ENCODE measurements at places on chromosomes 1 and 21. TPM values are rescaled to one million over a fixed set of nuclear protein-coding genes. Genes with fewer than 3 reads are reported as not detected.

MLLT11 gene
- 12.7 TPM for total RNA-seq

DNA sequence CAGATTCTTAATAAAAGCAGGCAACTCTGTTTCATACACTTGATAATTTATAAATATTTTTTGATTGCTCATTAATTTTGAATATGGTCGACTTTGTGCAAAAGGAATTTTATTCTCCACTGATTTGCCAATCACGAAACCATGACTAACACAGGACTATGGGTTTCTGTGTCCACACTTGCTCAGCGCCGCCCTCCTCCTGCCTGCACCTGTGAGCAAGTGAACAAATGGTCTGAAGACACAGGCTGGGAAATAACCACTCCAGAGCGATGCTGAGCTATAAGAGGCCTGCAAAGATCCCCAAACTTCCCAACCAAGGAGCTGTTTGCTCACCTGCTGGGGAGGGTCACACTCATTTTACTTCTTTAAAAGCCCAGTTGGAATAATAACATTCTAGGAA lies 19.6 kb downstream of the ABCB10 start:
- H3K36me3 ChIP-seq, result peaks cover 32% of the 10 kb centered on the region
- H3K4me3 ChIP-seq, result no peak overlapping the region
- no peaks in the 10 kb centered on the region for H3K4me1 ChIP-seq
- H3K27me3 ChIP-seq, result no peaks in the 10 kb centered on the region
- no peak for DNase-seq
- H3K27ac ChIP-seq, result no peak overlapping the region

DNA sequence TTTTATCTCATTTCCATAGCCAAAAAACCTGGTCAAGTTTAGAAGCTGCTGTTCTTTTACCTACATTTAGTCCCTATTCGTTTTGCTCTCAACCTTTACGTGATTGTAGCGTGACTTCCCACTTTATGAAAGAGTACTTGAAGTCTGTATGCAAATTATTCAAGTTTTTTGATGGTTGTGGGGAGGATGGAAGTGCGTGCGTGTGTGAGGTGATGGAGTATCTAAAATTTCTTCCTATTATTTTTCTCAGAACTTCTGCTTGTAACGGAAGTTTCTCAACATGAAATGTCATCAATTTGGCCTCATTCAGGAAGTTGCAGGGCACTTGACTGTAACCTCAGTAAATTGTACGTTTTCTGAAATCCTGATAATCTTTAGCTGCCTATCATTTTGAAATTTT lies 64.0 kb downstream of the SAMSN1 start:
- no peaks in the 10 kb centered on the region for H3K27me3 ChIP-seq
- no peak overlapping the region for H3K4me3 ChIP-seq
- no peak for DNase-seq
- H3K27ac ChIP-seq, result no peak overlapping the region

DNA sequence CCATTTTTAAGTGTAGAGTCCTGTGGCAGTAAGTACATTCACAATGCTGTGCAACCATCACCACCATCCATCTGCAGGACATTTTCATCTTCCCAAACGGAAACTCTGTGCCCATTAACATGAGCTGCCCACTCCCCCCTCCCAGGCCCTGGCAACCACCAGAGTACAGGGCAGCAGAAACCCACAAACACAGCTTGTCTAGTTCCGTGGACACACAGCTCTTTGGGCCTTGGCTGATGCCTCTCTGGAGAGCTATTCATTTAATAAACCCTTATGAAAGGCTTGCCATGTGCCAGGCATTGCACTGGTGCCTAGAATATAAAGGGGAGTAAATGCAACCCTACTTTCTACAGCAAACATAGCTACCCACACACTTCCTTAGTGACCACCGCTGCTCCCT lies 28.0 kb downstream of the STUM start:
- H3K27ac ChIP-seq, result no peak overlapping the region
- no peaks in the 10 kb centered on the region for H3K36me3 ChIP-seq
- no peak overlapping the region for H3K4me3 ChIP-seq
- peaks cover 5% of the 10 kb centered on the region for H3K4me1 ChIP-seq

DNA sequence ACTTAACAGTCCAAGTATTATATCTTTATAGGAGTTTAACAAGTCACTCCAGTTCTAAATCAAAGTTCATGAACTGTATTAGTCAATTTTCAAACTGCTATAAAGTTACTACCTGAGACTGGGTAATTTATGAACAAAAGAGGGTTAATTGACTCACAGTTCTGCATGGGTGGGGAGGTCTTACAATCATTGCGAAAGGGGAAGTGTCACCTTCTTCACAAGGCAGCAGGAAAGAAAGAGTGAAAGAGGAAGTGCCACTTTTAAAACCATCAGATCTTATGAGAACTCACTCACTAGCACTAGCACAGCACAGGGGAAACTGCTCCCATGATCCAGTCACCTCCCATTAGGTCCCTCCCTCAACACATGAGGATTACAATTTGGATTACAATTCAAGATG lies 70.0 kb downstream of the CLCA4 start:
- no peaks in the 10 kb centered on the region for H3K4me1 ChIP-seq
- H3K27ac ChIP-seq, result no peak overlapping the region
- H3K27me3 ChIP-seq, result peaks cover 10% of the 10 kb centered on the region
- no peak for DNase-seq

HCRTR1 gene
- 0.13 TPM for total RNA-seq

GRCh38 chr21:15221799-15222386 lies 157.1 kb upstream of the NRIP1 start:
- DNase-seq, result peak; percentile 58
- H3K27me3 ChIP-seq, result peaks cover 67% of the 10 kb centered on the region
- H3K4me1 ChIP-seq, result peaks cover 27% of the 10 kb centered on the region
- H3K4me3 ChIP-seq, result no peak overlapping the region
- H3K27ac ChIP-seq, result no peak overlapping the region

GRCh38 chr1:203673550-203674411 lies 47.1 kb downstream of the ATP2B4 start:
- no peak for DNase-seq
- H3K4me3 ChIP-seq, result no peak overlapping the region

DNA sequence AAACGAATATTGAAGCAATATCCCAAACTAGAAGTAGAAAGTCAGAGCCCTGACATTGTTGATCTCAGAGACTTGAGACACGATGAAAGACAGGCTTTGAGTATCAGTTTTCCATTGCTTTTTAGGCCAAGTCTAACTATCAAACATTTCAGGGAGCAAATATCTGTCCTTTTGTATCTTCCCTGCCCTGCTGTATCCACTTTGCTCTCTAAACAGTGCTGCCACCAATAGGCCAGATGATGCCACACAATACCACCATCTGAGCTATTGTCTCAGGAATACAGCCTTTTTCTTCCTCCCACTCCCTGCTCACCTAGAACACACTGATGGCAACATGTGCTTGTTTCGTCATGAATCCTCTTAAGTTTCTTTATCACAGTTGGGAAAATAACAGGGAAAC lies 62.6 kb upstream of the SPAG17 start:
- no peaks in the 10 kb centered on the region for H3K36me3 ChIP-seq
- peak; percentile 21 for DNase-seq
- H3K4me3 ChIP-seq, result no peak overlapping the region

DNA sequence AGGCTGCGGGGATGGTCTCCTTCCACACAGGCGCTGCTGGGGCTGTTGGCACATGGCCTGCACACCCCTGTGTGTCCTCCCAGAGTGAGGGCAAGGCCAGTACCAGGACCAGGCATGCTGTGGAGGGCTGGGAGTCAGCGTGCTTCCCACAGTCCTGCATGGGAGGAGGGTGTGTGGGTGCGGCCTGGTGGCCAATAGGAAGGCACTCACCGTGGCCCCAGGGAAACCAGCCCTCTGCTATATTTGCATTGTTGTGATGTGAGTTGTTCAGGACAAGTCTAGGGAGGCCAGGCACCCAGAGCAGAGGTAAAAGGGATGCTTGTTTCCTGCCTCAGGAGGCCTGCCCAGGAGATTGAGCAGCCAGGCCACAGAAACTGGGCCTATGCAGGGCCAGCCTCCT lies 59.5 kb downstream of the S100B start:
- DNase-seq, result no peak
- H3K27me3 ChIP-seq, result no peaks in the 10 kb centered on the region
- H3K36me3 ChIP-seq, result peaks cover 43% of the 10 kb centered on the region
- H3K27ac ChIP-seq, result peak overlapping the region; percentile 41
- peaks cover 6% of the 10 kb centered on the region for H3K4me1 ChIP-seq

PYHIN1 gene
- total RNA-seq, result not detected

DNA sequence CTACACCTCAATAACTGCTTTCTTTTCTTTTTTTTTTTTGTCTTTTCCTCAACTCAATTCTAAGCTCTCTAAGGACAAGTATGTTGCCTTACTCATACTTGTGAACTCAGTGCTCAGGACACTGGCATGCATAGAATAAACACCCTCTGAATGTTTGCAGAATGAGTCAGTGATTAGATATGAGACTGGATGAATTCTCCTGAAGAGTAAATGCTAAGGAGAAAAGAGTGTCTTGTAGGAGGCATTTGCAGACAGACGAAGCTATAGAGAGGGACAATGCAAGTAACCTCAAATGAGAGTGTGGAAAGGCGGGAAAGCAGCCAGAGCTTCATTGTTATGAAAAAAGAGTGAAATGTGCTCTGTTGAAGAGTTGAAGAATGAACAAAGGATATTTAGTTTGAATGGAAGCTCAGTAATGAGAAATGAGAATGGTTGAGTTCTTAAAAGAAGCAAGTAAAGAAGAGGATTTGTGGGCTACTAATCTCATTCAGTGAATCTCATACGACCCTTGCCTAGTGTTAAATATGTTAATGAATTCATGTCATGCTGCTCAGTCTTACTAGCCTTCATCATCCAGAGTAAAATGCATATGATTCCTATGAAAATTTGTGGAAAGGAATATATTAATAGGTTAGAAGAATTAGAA lies 166.1 kb upstream of the DPYD start:
- H3K27me3 ChIP-seq, result no peaks in the 10 kb centered on the region
- H3K27ac ChIP-seq, result peak overlapping the region; percentile 69
- no peaks in the 10 kb centered on the region for H3K36me3 ChIP-seq
- no peak overlapping the region for H3K4me3 ChIP-seq
- peaks cover 31% of the 10 kb centered on the region for H3K4me1 ChIP-seq

RABGGTB gene
- 139 TPM for total RNA-seq

ATP6V1G3 gene
- not detected for total RNA-seq

PCAT6 gene
- total RNA-seq, result 11.2 TPM

GRCh38 chr1:234932511-234933430 lies 195.9 kb downstream of the TOMM20 start:
- H3K27ac ChIP-seq, result no peak overlapping the region
- no peak overlapping the region for H3K4me3 ChIP-seq
- no peaks in the 10 kb centered on the region for H3K27me3 ChIP-seq
- H3K36me3 ChIP-seq, result no peaks in the 10 kb centered on the region
- DNase-seq, result no peak
- H3K4me1 ChIP-seq, result peaks cover 24% of the 10 kb centered on the region

DNA sequence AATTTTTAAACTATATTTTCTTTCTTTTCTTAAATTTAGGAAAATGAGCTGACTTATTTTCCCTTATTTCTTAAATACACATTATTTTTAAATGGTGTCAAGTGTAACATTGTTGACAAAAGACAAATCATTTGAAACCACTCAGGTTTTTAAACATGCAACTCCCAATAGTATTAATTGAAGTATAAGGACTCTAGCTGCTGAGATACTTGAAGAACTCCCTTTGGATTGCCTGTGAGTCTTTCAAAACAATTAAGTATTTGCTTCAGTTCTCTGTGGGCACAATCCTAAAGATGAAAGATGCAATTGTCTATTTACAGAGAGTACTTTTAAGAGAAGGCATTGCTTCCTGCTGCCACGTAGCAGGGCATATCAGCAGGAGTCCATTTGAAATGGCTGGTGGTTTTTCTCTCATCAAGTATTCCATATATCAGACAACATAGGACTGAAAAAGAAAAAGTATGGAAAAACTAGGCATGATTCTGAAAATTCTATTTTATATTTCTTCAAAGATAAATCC lies 373.4 kb downstream of the NEGR1 start:
- H3K4me3 ChIP-seq, result no peak overlapping the region
- DNase-seq, result no peak
- no peaks in the 10 kb centered on the region for H3K27me3 ChIP-seq
- H3K4me1 ChIP-seq, result peaks cover 11% of the 10 kb centered on the region
- no peaks in the 10 kb centered on the region for H3K36me3 ChIP-seq
- H3K27ac ChIP-seq, result no peak overlapping the region

DNA sequence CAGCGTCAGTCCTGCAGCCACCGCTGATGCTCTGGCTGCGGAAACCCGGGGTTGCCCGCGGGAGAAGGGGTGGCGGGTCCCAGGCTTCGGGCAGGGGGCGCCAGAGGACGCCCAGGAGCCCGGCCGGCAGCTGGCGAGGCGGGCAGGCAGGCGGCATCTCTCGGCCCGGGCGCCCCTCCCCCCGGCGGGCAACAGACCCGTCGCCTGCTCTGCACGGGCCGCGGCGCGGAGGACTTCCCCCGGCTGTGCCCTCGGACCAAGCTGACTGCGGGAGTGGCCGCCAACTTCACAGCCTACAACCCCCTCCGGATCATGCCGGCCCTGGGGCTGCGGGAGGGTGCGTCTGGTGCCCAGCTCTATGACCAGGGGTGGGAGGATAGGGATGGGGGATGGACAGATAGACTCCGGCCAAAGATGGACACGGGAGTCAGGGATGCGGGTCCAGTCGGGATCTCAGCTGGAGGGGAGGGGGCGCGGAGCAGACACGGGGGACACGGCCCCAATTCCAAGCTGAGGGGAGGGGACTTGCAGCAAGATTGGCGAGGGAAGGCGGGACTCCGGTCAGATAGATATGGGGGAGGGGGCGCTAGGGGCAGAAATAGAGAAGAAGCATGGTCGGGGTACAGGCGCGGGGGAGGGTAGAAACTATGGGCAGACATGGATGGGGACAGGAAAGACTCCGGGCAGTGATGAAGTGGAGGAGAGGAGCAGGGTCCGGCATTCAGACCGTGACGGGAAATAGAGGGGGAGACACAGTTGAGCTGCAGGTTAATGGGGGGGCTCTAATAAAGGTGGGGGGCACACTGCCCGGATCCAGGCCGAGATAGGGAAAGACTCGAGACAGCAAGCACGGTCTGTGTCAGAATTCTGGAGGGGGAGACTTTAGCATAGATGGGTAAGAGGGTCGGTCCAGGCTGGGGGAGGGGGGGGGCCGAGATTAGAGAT lies 1.1 kb downstream of the ADGRB2 start:
- DNase-seq, result peak; percentile 88
- peaks cover 20% of the 10 kb centered on the region for H3K27me3 ChIP-seq
- H3K4me3 ChIP-seq, result peak overlapping the region; percentile 82
- H3K4me1 ChIP-seq, result peaks cover 63% of the 10 kb centered on the region

- H3K27ac ChIP-seq, result no peak overlapping the region
- DNase-seq, result no peak
- peaks cover 27% of the 10 kb centered on the region for H3K4me1 ChIP-seq
Measured at GRCh38 chr21:15224346-15225086, 159.7 kb upstream of the NRIP1 start.

PRR9 gene
- total RNA-seq, result not detected

MEGF6 gene
- total RNA-seq, result 32.4 TPM

DNA sequence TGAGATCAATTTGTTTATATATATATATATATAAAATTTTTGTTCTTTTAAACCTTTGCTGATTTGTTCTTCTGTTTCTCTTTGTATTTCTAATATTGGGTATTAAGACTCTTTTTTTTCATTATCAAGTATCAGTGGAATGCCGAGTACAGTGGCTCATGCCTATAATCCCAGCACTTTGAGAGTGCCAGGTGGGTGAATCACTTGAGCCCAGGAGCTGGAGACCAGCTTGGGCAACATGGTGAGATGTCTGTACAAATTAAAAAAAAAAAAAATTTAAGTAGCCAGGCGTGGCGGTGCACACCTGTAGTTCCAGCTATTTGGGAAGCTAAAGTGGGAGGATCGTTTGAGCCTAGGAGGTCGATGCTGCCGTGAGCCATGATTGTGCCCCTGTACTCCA lies 67.1 kb downstream of the MAST2 start:
- H3K4me3 ChIP-seq, result no peak overlapping the region
- H3K27ac ChIP-seq, result no peak overlapping the region
- DNase-seq, result no peak

GRCh38 chr1:110573314-110573713 lies 32.8 kb downstream of the KCNA2 start:
- H3K4me1 ChIP-seq, result peaks cover 11% of the 10 kb centered on the region
- H3K36me3 ChIP-seq, result no peaks in the 10 kb centered on the region
- no peak overlapping the region for H3K27ac ChIP-seq
